ENCODE measurements at places on chromosomes 4 and X.

DNA sequence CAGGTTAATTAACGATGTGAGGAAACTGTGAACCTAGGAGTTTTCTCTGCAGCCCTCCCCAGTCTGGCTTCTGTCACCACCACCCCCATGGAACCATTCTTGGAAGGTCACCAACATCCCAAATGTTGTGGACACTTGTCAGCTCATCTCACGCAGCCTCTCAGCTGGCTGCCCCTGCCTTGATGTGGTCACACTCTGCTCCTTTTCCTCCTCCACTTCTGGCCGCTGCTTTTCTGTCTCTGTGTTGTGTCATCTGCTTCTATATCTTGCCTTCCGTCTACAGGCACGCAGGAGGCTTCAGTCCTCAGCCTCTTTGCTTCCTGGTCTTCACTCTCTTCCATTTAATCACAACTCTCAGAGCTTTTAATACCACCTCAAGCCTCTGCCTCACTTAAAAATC is 371.5 kb upstream of the SLIT2 start:
- no peak for ATAC-seq

DNA sequence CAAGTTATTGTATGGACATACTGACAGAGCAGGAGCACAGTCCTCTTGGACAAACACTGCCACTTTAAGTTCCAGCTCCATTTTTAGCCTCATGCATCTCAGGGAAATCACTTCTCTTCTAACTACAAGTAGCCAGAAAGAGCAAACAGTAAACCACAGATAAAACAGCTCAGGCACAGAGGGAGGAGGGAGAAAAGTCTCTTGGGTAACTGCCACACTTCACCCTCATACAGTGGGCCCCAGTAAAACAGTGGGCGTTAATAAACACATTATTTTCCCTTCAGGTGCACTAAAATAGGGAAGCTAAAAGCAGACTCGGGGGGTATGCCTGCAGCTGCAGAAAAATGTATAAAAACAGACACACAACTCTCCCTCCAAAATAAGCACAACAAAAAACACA is 21.6 kb downstream of the CD38 start:
- ATAC-seq = no peak

DNA sequence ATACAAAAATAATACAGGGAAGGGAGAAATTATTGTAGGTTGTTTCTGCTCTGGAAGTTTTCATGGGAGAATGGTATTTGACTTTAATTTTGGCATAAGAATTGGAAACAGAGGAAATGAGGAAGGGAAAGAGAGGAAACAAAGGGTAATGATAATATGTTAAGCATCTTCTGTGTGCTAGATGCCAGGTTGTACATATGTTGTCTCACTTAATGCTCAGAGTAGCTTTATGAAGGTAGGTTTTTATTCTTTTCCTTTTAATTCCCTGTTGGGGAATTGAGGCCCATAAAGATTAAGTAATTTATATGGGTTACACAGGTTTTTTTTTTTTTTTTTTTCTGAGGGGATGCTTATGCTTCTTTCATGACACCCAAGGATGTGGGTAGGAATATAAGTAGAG is 19.2 kb downstream of the BLTP1 start:
- ATAC-seq = no peak

- no peak for ATAC-seq
Observed at GRCh38 chrX:109952985-109953905, 49.7 kb upstream of the TMEM164 start.

- ATAC-seq = no peak
Observed at GRCh38 chrX:149040873-149041535, 464.1 kb downstream of the IDS start.

DNA sequence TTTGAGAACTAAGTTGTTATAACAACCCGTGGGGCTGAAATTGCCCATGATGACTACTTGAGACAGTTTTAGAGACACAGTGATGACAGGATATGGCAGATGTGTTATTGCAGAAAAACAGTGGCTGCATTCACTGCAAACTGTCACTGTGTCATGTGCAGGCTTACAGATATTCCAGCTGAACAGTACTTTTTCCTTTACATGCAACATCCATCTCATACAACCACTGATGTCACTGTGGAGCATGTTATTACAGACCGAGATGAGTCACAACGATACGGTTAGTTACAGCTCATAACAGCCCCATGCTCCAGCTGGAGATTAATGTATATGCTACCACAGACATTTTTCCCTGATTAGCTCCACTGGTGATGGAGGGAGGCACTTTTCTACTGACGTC is 207.4 kb downstream of the TMA16 start:
- peak; percentile 84 for ATAC-seq

- no peak for ATAC-seq
Observed at GRCh38 chr4:107978716-107979451, 10.8 kb upstream of the HADH start.

GRCh38 chr4:128570387-128570975 is 239.0 kb upstream of the JADE1 start:
- no peak for ATAC-seq

DNA sequence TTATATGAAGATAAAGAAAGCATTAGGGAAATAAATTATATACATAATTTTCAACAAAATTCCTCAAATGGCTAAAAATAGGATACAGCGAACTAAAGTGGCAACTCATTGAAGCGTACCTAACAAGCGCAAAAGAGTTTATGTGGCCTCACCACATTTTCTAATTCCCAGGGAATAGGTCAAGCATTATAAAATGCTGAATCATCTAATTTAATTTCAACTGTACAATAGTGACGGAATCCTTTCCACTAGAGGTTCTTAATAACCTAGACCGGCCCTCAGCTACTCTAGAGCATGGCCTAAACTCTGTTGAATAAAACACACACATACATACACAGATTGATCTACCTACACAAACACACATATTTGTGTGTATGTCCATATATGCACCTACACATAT is 29.1 kb downstream of the CXXC4 start:
- ATAC-seq = no peak

GRCh38 chr4:79358438-79358837 is 32.6 kb upstream of the NAA11 start:
- ATAC-seq = no peak

- ATAC-seq = peak; percentile 82
Observed at GRCh38 chrX:101550751-101551379, 518 bp downstream of the ARMCX1 start.

DNA sequence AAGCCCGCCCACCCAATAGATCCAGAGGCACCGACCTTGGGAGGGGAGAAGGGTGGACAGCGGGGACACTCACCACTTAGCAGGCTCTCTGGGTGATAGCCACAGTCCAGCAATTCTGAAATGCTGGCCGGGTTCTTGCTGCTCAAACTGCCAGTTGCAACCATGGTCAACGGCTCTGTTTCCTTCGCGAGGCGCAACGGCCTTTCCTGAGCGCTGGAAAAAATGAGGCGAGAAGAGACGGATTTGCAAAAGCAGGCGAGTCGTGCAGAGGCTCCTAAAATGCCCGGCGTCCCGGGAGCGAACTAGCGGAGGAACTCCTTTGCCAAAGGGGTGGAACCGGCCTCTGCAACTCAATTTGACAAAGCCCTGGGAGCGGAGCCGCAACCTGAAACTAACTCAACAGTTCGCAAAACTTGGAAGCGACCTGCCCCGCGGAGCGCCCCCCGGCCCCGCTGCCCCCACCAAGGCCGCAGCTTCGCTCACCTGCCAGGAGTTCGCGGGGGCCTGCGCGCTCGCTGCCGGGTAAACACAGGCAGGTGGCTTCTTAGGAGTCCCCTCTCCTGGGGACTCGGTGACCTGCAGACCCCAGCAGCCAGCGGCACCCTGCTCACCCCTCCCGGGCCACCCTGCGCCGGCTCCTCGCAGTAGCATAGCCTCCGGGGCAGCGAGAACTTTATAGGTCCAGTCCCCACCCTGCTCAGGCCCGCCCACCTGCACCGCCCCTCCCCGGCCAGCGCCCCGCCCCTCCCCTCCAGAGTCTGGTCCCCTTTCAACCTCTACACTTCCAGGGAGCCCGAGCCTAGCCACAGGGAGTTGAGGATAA is at the start of gene DDIT4L:
Gene DDIT4L (minus strand): TSS at position 649 of the 823 bp plus-strand sequence. CDS start 485 bp downstream, at position 164.
- ATAC-seq = peak; percentile 94

- no peak for ATAC-seq
Observed at GRCh38 chr4:132642016-132642817, 506.9 kb upstream of the PCDH10 start.

- no peak for ATAC-seq
Observed at GRCh38 chr4:8344377-8344776, 74.8 kb downstream of the HTRA3 start.

DNA sequence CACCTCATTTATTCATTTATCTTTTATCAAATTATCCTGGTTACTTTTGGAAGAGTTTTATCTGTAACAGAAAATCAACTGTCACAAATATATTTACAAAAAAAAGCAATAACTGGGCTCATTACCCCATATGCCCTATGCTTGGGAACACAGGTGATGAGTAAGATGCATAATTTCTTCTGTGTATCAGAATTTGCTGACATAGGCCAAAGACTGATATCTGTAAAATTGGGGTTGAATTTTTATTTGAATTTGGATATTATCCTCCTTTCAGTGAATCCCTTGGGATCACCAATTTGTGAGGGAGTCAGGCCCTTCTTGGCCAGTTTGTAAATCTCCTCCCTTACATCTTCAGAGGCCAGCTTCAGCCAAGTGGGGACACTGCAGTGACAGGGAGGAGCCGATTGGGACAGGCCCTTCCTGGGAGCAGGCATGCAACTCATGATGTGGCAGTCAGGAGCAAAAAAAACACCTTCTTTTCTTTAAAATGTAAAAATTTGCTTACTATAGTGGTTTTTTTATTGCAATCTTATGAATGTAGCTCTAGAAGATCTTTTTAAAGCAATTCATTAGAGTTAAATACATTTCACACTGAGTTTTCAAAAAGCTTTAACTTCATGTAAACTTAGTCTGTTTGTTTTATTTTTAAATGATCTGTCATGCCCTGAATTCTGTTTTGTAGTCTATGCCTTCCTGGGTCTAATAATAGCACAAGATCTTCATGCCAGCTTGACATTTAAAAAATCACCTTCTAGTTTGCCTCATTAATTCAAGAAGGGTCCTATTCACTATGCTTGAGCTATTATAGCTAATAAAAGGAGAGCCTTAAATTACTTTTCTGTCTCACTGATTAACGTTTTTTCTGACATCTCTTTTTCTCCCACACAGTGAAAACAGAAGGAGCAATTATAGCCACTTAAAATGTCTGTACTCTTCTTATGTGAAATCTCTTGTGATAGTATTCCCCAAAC is 136.6 kb upstream of the SPRY1 start:
- ATAC-seq = no peak

- ATAC-seq = peak; percentile 98
Observed at GRCh38 chrX:47650164-47651042, at the start of gene ELK1. TSS of gene ELK1 (minus strand) at chrX:47650563. CDS start at chrX:47641441, 9,122 bp downstream.

GRCh38 chr4:105145156-105145902 is 1.3 kb upstream of the TET2 start:
- no peak for ATAC-seq

- no peak for ATAC-seq
Observed at GRCh38 chrX:46404774-46405173, 140.4 kb downstream of the ZNF674 start.

- ATAC-seq = no peak
Observed at GRCh38 chr4:159428975-159429692, 326.3 kb downstream of the RAPGEF2 start.

DNA sequence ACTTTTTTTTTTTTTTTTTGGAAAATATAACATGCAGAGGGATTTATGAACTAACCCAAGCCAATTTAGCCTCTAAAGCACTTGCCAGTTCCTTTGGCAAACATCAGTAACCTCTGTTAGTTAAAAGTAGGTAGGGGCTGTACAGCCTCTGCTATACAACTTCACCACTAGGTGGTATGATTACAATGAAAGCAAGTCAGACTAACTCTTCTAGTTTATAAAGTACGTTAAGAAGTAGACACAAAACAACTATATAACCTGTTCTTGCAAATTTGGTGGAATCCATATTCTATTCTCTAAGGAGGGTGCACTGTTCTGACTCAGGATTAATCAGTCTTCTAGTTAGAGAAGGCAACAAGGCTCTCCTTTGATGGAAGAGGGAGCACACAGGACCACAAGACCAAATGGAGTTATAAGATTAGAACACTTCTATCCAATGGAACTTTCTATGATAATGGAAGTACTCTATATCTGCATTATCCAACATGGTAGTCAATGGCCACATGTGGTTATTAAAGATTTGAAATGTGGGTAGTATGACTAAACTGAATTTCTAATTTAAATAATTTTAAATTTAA is 12.8 kb downstream of the AIMP1 start:
- peak; percentile 95 for ATAC-seq

- ATAC-seq = no peak
Observed at GRCh38 chr4:4526401-4526800, 15.4 kb downstream of the STX18 start.

GRCh38 chr4:56870946-56871345 is 36.8 kb upstream of the REST start:
- ATAC-seq = peak; percentile 93

DNA sequence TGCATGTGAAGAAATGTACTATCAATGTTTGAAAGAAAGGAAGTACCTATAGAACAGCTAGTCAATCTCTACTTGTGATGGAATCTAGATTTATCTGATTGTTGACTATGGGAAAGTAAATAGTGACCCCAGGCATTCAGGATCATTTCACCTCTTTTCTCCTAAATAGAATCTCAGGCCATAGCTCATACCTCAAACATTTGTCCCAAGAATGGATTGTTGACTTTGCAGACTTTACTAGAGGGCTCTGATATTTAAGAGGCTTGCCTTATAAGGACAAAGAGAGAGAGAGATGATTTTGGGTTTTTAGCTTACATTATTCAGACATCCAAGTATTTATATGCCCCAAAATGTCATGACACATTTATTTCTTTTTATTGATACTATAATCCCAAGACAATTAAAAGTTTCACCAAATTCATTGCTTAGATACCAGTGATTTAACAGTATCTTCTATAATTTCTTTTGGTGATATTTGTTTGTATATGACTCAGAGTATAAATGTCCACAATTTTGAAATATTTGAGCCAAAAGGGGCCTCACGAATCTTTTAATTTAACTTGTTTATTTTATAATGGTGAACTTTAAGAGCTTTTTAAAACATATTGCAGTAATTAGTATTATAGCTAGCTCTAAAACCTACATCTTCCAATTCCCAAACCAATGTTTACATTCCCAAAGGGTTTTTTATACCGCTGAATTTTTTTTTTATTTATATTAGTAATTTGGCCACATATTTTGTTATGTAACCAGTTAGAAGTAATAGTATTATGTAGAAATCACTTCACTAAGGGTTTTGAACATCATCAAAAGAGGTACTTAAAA is 614.1 kb downstream of the PCDH7 start:
- ATAC-seq = no peak

DNA sequence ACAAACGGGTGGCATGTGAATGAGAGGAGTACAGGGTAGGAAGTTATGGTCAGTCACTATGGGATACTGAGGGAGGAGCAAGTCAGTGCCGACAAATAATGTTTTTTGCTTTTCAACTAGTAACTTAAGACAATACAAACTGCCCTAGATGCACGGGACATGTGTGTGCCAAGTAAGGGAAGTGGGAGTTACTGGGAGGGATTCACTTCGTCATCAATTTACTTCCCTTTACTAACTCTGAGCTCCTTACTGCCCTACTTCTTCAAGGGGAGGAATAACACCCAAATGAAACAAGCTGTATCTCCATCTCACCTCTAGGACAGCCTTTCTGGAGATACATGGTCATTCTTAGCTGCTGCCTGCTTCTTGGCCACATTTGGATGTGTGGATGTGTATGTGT is 97.7 kb downstream of the DGKK start:
- ATAC-seq = no peak

GRCh38 chrX:19127649-19128168 is 5.4 kb upstream of the ADGRG2 start:
- ATAC-seq = no peak
